ENCODE measurements at places on chromosomes 7 and 10. TPM values are rescaled to one million over a fixed set of nuclear protein-coding genes. Genes with fewer than 3 reads are reported as not detected.
A peak's percentile ranks its signal among the peaks of the same experiment; 100 is the strongest.

- no peak overlapping the region for H3K27ac ChIP-seq
- DNase-seq: no peak
- no peaks in the 10 kb centered on the region for H3K27me3 ChIP-seq
- no peaks in the 10 kb centered on the region for H3K4me1 ChIP-seq
- no peaks in the 10 kb centered on the region for H3K36me3 ChIP-seq
These were observed 13.4 kb upstream of the TES start for GRCh38 chr7:116196947-116197346.

SFRP4 gene
- total RNA-seq: 9.1 TPM

TMEM72 gene
- 4.7 TPM for total RNA-seq

FKBP9 gene
- total RNA-seq: 253 TPM

PVRIG gene
- total RNA-seq: 0.78 TPM

ABCA13 gene
- total RNA-seq: under 0.01 TPM

GSDME gene
- total RNA-seq: 5.3 TPM

DNA sequence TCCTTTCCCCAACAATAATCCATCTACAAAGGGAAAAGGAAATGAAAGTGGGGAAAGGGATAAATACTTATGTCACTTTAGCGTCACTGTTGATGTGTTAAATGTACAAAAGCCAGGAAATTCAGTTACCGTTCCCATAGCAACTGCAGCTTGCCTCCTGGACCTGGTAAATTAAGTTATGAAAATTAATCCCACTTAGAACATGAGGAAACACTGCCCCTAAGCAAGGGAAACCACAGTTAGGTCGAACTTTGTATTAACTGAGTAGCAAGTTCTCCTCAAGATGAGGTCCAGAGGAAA lies 338.2 kb upstream of the AOAH start:
- no peak for DNase-seq
- H3K4me1 ChIP-seq: no peaks in the 10 kb centered on the region
- no peak overlapping the region for H3K4me3 ChIP-seq

GRCh38 chr7:146655928-146656797 lies 539.6 kb downstream of the CNTNAP2 start:
- H3K4me3 ChIP-seq: no peak overlapping the region
- H3K4me1 ChIP-seq: peaks cover 25% of the 10 kb centered on the region
- no peaks in the 10 kb centered on the region for H3K36me3 ChIP-seq
- no peaks in the 10 kb centered on the region for H3K27me3 ChIP-seq
- DNase-seq: peak; percentile 43

FEZF1 gene
- total RNA-seq: not detected

GRCh38 chr7:22052674-22053365 lies 107.1 kb upstream of the CDCA7L start:
- H3K4me3 ChIP-seq: no peak overlapping the region
- DNase-seq: no peak
- no peaks in the 10 kb centered on the region for H3K36me3 ChIP-seq
- no peak overlapping the region for H3K27ac ChIP-seq
- H3K4me1 ChIP-seq: no peaks in the 10 kb centered on the region

IGF2BP3 gene
- 1.3 TPM for total RNA-seq

- H3K36me3 ChIP-seq: no peaks in the 10 kb centered on the region
- no peaks in the 10 kb centered on the region for H3K27me3 ChIP-seq
- DNase-seq: no peak
- no peak overlapping the region for H3K27ac ChIP-seq
These were observed 55.2 kb upstream of the RAPGEF5 start for GRCh38 chr7:22411977-22412693.

GRCh38 chr7:73364006-73364728 lies 36.2 kb downstream of the FKBP6 start:
- H3K27ac ChIP-seq: no peak overlapping the region
- peaks cover 5% of the 10 kb centered on the region for H3K4me1 ChIP-seq
- no peaks in the 10 kb centered on the region for H3K27me3 ChIP-seq
- no peak overlapping the region for H3K4me3 ChIP-seq
- no peaks in the 10 kb centered on the region for H3K36me3 ChIP-seq

ZNF117 gene
- total RNA-seq: 6.9 TPM

DNA sequence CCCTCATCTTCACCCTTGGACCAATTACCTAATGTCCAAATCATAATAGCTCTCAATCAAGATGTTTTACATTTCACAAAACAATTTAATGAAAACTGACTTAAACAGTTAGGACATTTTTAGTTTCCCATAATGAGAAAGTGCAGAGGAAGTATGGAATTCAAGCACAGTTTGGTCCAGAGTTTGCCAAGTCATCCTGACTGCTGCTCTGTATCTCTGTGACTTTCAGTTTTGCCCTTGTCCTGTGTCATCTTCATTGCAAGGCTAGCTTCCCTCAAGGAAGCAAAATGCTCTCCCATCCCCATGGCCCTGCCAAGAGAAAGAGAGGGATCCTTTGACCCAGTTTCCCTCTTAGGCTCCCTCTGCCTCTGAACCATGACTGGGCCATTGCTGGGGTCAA lies 7.9 kb upstream of the PLEKHS1 start:
- H3K27ac ChIP-seq: no peak overlapping the region
- no peak overlapping the region for H3K4me3 ChIP-seq
- DNase-seq: no peak
- peaks cover 16% of the 10 kb centered on the region for H3K4me1 ChIP-seq

TAC1 gene
- not detected for total RNA-seq

- no peaks in the 10 kb centered on the region for H3K27me3 ChIP-seq
- H3K27ac ChIP-seq: no peak overlapping the region
- no peaks in the 10 kb centered on the region for H3K4me1 ChIP-seq
- DNase-seq: no peak
These were observed 159.0 kb upstream of the UNC5B start for GRCh38 chr10:71053169-71053895.

DNA sequence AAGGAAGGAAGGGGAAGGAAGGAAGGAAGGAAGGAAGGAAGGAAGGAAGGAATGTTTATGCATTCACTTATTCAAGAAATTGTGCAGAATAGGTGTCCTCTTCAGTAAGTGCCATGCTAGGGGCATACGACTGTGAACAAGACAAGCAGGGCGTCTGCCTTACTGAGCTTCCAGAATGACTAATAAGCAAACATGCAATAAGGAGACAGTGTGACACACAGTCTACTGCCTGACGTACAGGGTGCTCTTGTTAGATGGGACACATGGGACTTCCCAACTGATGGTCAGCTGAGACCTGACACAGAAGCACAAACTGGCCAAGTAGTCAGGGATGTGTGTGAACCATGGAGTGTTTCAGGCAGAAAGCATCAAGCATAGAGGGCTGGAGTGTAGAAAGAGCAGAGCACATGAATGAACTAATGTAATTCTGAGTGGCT lies 18.2 kb downstream of the DNAJC12 start:
- no peak overlapping the region for H3K4me3 ChIP-seq
- H3K4me1 ChIP-seq: peaks cover 27% of the 10 kb centered on the region
- no peaks in the 10 kb centered on the region for H3K27me3 ChIP-seq
- DNase-seq: no peak
- H3K36me3 ChIP-seq: no peaks in the 10 kb centered on the region
- H3K27ac ChIP-seq: no peak overlapping the region

LRRC18 gene
- total RNA-seq: not detected

H2BK1 gene
- total RNA-seq: not detected

PRKAR2B gene
- total RNA-seq: 10.6 TPM

GRCh38 chr7:131654668-131655326 lies 98.4 kb upstream of the PODXL start:
- no peak overlapping the region for H3K4me3 ChIP-seq
- H3K36me3 ChIP-seq: no peaks in the 10 kb centered on the region
- no peak overlapping the region for H3K27ac ChIP-seq

DNA sequence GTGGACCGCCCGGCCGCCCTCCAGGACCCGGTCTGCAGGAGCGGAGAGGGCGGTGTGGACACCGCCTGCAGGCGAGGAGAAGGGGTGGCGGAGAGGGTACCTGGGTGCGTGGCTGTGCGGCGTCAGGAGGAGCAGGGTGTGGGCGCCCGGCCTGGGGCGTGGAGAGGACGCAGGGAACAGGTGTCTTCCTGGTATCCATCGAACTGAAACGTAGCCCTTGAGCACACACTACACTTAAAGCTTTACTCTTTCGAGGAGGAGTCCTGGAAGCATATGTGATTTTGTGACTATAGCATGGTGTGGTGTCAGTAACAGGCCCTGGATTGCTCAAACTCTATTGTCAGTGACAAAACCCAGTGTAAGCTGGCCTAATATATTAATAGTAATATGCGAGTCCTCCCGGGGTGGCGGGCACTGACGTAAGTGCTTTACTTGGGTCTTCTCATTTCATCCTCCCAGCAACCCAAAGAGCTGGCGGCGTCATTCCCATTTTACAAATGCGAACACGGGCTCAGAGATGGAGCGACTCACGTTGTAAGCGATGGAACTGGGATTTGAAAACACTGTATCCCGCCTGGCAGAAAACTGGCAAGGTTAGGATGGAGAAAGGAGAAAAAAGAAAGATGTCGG lies 508 bp upstream of the TECPR1 start:
- peaks cover 37% of the 10 kb centered on the region for H3K4me1 ChIP-seq
- peak overlapping the region; percentile 75 for H3K4me3 ChIP-seq
- no peak for DNase-seq
- H3K27ac ChIP-seq: peak overlapping the region; percentile 98

Data from body of pancreas (tissue), 4 donors.